ENCODE measurements at places on chromosomes 6 and 20.

DNA sequence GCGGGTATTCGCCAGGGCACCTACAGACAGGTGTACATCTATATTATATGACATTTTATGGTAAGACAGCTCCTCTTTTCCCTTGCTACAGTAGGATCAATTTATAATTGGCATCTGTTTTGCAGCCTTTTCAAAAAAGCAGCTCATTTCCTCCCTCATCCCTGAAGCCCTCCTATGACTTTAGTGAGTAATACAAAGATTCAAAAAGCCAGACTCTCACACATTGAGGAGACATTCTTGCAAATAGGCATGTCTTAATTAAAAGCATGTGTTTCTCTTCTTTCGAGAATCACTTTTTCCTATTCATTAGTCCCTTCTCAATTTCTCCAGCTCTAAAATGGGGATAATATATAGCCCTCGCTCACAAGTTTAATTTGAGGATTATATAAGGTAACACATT, 283.4 kb downstream of the TBC1D7 start:
- no peak for DNase-seq

DNA sequence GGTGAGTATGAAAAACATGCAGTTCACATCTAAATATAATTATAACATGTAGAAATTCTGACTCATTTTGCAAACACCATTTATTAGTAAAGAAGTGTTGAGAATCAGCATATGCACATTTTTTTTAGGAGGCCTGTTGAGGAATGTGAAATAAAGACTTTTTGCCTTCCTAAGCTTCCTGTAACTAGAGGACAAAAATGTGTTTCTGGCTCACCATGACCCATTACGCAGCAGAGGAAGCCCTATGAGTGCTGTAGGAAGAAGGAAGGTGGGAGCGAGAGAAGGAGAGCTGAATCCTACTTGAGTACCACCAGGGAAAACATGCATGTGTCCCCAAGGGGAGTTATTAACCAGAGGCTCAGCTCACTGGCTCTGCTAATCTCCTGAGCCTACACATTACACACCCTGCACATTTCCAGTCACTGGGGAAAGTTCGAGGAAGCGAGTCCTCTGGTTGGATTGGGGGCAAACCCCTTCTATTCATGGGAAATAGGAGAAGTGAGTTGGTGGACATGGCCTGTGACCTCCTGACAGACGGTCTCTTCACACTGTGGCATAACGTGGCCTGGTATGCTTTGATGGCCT, 540.5 kb upstream of the JAG1 start:
- no peak for DNase-seq

- no peak for DNase-seq
Observed at GRCh38 chr6:593907-594212, 63.0 kb downstream of the HUS1B start.

GRCh38 chr20:6057139-6057538, 3.3 kb upstream of the LRRN4 start:
- DNase-seq: no peak

DNA sequence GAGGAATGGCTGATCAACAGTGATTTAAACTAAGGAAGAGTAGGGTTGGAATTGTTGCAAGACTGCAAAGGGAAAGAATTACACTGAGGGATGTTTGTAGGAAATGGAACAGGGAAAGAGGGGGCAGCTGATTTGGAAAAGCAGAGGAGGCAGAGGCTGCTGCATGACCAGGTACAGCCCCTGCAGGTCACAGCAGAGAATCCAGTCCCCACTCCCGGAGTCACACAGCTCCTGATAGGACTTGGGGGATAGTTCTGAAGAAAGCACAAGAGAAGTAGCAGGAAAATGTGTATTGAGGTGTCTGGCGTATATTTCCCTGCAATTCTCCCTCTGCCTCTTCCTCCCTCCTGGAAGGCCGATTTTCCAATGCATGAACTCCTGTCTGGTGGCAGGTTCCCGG, 92.5 kb upstream of the PDE10A start:
- DNase-seq: no peak

Measured in activated CD4-positive, alpha-beta T cell treated with anti-CD3 and anti-CD28 coated beads for 48 hours (primary cell).